ENCODE measurements at places on chromosomes 13 and 19.
A peak's percentile ranks its signal among the peaks of the same experiment; 100 is the strongest.

- DNase-seq = peak; percentile 40
These were observed 306 bp downstream of the ZNF540 start for GRCh38 chr19:37594982-37595382.

- DNase-seq = no peak
These were observed 246.5 kb upstream of the ARGLU1 start for GRCh38 chr13:106814463-106814862.

DNA sequence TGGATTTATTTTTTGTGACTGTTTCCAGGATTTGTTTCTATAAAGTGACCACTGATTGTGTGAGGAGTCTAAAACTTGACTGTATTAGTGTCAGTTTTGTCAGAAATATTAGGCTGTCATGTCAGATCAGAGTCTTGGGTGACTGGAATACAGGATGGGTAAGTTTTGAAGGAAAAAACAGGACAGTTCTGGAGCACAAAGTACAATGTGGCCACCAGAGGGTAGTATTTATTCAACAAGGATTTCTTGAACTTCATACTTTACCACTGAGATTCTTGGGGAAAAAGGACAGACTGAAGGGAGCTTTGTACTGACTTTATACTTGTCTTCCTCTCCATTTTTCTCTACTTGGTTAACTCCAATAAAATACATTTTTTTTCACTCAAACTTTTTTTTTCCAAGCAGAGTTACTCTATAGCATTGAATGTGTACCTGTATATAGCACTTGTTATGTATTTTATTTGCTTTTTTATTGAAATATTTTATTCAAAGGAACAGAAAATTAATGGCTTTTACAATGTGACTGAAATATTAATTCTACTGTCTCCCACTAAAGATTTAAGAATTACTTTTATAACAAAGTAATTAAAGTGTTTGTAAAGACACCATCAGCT is 51.1 kb downstream of the LMO7 start:
- DNase-seq = no peak

DNA sequence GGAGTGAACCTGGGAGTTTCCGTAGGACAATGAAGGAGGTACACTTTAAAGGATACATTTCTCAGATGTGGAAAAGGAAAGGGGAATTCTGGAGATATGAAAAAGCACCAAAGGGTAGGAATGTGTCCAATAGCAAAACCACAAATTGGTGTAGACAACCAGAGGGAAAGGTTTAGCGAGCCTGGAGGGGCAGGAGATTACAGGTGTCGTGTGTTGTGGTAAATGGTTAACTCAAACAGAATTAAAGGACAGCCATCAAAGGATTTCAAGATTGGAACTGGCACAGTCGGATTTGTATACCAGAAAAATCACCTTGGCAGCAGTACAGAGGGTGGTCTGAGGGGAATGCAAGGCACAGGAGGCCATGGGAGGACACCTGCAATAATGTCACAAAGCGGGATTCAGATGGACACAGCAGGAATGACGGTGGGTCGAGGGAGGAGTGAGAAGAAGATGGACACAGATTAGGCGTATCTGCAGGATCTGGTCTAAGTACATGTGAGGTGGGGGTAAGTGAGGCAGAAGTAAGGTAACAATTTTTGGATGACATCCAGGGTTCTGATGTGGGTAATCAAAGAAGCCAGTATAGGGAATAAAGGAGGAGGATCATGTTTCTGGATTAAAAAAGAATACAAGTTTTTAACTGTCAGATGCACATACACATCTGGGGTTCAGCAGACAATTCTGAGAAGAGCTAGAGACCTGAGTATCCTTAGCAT is 361.6 kb downstream of the KLF12 start:
- no peak for DNase-seq

DNA sequence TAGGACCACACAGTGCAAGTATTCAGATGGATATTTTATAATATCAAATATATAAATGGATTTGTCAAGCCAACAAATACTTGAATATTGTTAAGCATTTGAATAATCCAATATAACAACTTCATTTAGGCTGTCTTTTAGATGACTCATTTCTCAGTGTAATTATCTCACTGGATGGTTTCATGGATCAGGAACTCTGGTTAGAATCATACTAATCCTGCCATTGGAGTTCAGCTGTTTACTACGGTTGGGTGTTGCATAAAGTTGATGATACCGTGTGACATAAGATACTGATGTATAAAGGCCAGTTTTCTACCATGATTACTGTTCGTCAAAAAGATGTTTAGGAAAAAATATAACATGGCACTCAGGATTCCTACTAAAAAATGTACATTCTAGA is 196.3 kb downstream of the TSHZ3 start:
- no peak for DNase-seq

DNA sequence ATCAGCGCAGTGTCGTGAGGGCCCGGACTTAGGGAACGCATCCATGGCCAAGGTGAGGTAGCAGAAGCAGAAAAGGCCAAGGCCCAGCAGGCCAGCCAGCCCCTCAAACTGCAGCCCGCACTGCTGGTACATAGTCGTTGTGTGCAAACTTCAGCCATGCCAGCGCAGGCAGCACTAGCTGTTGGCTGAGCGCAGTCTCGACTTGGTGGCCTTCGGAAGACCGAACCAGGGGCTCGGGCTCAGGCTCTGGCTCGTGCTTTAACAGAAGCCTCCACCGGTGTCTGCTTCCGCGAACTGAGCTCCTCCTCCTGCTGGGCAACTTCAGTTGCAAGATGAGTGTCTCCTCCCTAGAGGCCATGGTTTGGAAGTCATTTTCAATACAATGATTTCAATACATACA is 157.5 kb downstream of the DNAJC15 start:
- no peak for DNase-seq

GRCh38 chr13:38002606-38003005 is 133.0 kb upstream of the TRPC4 start:
- DNase-seq = no peak

DNA sequence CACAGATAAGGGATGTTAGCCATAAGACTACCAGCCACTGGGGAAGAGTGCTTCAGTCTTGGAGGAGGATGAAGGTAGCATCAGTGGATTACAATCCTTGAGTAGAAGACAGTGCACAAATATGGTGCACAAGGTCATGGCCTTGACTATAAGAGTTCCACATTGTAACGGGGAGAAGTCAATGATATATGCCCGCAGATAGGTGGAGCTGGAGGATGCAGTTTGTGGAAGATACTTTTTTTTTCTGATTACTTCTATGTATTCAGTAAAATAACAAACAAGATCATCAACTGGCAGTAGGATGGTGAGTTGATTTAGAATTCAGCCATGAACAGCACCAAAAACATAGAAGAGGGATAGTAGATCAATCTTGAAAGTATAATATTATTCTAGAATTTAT is 926.8 kb upstream of the MIR17HG start:
- DNase-seq = no peak

GRCh38 chr19:18596752-18597157 is 8.2 kb downstream of the REX1BD start:
- no peak for DNase-seq

DNA sequence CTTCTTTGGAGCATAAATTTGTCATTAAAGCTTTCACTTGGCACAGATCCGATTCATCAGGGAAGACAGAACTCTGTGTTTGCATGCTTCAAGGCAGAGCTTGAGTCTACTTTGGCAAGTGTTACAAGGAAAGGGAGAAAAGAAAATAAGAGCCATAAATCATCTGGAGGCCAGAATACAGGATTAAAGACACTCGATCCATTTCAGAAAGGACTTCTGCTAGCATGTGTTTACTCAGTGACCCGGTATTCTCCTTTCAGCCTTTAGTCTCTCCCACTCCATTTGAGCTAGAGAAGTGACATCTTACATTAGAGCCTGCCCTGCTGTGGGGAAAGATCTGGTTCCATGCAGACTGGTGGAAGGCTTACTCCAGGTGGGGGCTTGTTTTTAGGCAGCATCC is 306.4 kb downstream of the KLF5 start:
- DNase-seq = no peak

DNA sequence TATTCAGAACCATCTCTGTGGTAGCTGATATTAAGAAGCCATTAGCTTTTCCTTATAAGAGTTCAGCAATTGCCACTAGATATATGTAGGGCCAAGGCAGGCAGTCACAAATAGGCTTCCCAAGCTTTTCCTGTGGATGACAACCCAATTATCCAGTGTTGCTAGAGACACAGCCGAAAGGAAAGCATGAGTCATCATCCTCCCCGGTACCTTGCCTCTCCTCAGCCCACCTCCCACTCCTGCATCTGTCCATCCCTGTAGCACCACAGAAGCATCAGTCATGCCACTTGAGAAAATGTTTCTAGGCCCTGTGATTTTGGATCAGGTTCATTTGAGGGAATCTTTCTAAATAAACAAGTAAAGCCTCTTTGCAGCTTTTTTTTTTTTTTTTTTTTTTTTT is 204.3 kb downstream of the DNAJC15 start:
- DNase-seq = no peak

DNA sequence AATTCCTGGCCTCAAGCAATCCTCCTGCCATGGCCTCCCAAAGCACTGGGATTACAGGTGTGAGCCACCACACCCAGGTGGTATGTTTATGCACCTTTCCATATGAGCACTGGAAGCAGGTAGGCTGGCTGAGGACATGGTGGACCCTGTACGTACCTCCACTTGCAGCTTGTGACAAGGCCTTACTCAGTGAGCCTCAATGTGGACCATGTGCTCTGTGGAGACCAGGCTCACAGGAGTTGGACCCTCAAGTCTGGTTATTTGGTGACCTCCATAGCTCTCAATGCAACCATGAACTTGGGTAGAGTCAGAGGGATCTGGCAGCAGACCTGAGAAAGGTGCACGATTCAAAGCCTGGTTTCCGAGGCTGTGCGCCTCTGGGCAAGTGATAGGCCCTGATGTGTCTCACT is 5.5 kb downstream of the ACP4 start:
- no peak for DNase-seq

DNA sequence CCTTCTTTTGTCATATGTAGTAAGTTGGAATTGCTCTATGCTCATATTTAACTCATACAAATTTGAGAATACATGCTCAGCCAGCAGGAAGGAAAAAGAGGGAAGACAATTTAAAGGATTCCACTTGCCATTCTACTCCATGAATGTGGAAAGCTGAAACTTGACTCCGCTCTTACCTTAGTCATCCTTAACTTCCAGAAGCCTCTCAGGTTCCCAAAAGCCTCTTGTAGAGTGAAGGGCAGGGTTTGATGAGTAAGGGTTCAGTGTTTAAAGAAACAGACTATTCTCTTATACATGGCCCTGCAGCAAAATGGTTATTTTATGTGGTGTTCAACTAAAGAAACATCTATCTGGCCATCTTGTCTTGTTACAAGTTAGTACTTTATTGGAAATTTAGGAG is 27.1 kb downstream of the FAM124A start:
- no peak for DNase-seq

DNA sequence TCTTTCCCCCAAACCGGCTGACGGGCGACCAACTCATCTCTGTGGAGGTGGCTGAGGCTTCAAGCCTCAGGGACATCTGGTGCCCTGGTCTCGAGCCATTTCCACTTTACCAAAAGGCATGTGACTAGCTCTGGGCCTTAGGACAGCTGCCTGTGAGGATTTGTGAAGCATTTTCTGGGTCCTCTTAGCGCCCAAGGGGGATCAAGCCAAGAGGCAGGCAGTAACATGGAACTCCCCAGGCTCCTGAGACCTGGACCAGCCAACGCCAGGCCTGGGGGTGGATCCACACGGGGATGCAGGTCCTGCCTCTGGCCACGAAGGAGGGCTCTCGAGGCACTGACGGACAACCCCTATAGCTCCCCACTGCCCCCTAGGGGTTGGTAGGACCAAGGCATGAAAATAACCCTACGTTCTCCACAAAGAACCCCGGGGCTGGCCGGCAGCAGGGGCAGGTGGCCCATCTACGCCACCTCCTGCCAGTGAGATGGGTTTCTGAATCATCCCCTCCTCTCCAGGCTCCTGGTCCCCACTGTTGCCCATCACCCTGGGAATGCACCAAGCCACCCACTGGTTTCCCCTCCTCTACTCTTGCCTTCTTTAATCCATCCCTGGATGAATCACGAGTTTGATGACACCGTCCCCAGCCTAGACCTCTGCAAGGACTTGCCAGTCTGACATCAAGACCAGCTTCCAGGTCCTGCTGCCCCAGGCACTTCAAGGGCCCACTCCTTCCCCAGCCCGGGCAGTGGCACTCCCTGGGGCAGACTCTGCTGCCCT is 7.0 kb upstream of the MYDGF start:
- DNase-seq = peak; percentile 21

GRCh38 chr13:30440910-30441703 is 18.8 kb downstream of the UBE2L5 start:
- DNase-seq = no peak

GRCh38 chr19:57620673-57621348 is 6.8 kb downstream of the ZNF134 start:
- DNase-seq = no peak

DNA sequence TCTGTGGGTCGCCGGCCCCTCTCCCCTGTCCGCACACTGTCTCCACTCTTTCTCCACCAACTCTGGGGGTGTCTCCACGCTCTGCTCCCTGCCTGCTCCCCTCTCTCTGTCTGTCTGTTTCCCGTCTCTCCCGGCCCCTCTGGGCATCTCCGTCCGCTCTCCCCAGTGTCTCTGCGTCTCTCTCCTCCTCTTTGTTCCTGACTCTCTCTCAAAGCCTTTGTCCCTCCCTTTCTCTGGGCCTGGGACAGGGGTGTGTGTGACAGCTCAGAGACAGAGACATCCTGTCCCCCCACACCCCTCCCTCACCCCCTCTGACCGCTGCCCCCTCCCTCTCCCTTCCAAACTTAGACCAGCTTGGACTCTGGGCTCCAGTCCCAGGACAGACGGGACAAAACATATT is 668 bp upstream of the SBK3 start:
- DNase-seq = no peak

GRCh38 chr19:36894849-36895383 is 21.2 kb downstream of the ZNF829 start:
- DNase-seq = no peak

DNA sequence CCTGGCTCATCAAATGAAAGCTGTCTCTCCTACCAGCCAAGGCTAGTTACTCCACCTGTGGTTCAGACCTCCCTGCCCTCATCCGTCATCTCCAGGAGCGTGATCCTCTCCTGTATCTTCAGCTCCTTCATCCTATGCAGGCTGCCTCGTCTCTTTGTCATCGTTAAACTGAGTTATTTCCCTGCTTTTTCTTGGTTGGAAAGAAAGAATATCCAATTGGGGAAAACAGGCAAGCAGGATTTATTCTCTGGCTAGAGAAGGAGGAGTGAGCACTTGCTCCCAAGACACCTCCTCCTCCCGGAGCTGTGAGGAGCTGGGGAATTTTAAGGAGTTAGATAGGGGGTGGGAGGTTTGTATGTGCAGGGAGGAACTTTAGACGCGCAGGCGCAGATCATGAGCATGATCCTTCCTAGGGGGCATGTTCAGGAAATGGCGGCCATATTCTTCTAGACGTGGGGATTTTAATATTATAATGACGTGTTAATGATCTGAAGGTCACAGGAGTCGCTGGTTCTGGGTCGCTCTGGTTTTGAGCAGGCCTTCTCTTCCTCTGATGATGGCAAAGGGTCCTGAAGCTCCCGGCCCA is 156.4 kb upstream of the KL start:
- DNase-seq = no peak

- no peak for DNase-seq
These were observed 20.0 kb downstream of the SIN3B start for GRCh38 chr19:16849168-16849567.

DNA sequence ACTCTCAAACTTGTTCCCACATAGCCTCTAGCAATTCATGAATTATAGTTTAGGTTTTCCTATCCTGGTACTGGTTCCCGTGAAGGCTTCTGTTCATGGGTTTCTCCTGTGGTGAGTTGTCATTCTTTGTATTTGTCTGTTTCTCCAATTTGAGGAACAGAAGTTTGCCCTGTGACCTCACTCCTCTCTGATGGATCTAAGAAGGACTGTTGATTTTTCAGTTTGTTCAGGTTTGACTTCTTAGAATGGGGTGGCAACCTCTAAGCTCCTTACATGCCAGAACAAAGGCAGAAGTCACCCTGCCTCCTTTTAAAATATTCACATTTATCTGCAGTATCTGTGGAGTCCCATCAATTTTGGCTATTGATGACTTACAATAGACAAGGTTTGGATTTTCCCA is 354.0 kb downstream of the SPRY2 start:
- no peak for DNase-seq
